ENCODE measurements at places on chromosomes 4 and X.

DNA sequence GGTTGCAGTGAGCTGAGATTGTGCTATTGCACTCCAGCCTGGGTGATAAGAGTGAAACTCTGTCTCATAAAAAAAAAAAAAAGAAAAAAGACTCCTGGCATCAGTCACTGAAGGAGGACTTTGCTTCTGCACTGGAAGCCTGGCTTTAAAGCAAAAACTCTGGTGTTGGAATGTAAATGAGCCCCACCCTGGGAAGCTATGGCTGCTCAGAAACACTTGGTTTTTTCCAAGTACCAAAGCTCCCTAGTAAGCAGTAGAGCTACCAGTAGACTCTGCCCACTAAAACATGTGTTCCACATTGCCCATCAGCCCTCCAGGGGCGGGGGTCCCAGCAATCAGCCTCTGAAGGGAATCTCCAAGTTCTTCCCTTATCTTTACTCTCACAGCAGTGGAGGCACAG lies 154.4 kb downstream of the SHROOM3 start:
- no peak for DNase-seq

DNA sequence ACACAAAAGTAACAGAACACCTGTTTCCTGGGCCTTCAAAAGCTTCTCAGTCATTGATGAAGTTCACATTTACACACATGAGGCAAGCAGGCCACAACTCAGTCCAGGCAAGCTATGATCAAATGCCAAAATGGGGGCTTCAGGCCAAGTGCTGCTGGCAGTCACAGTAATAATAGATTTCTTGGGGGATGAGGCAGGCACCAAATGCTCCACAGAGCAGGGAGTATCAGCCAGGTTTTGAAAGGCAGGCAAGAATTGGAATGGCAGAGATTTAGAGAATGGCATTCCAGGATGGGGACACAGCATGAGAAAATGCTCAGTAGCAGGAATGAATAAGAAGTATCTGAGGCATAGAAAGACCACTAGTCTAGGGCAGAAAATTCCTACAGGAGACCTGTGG lies 52.8 kb downstream of the GRIA3 start:
- no peak for DNase-seq

DNA sequence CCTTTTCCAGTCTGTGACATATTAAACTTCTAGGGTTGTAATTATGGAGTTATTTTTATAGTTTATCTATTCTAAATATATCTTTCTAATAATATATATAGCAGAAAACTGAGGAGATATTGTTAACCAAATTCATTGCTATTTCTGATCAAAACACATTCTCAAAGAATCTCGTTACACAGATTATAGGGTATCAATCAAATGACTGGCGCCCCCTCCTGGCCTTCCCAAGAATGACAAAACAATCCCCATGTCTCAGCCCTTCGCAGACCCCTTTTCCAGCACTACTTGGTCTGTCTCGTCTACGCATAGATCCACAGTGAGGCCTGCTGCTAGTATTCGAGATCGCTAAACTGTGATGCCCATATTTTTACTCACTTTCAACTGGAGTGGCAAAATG lies 209.3 kb downstream of the GPC3 start:
- DNase-seq: peak; percentile 8

DNA sequence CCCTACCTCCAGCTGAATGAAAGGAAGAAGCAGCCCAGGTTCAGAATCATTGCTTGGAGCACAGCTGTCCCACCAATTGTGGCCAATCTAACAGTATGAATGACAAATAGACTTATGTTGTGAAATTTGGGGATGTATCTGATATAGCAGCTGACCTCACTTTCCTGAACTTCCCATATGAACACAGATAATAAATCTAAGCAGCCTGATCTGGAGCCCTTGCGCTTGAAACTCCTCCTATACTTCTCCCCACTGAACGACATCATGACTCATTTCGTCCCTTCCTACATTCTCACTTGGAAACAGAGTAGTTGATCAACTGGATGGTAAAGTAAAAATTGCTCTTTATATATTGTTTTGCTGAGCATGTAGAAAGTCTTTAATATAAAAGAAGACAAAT lies 24.2 kb upstream of the AMELX start:
- no peak for DNase-seq

DNA sequence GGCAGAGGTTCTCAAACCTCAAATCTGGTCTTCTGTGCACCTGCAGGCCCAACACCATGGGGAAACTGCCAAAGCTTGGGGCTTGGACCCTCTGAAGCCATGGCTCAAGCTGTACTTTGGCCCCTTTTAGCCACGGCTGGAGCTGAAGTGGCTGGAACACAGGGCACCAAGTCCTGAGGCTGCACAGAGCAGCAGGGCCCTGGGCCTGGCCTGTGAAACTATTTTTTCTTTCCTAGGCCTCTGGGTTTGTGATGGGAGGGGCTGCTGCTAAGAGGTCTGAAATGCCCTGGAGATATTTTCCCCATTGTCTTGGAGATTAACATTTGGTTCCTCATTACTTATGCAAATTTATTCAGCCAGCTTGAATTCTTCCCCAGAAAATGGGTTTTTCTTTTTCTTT lies 18.3 kb upstream of the PI4K2B start:
- DNase-seq: no peak

Measured in stimulated activated CD4-positive, alpha-beta T cell treated with anti-CD3 and anti-CD28 coated beads, Interleukin-15, amount 100 ng/mL, for 1 hour (primary cell).